Kidney (tissue), 22 donors: ENCODE measurements at places on chromosomes 3 and 15. TPM values are rescaled to one million over a fixed set of nuclear protein-coding genes. Genes with fewer than 3 reads are reported as not detected.

Gene NPAP1
- 0.04 TPM for polyA plus RNA-seq

Gene IMP3
- 95.0 TPM for polyA plus RNA-seq

Gene KIF23
- polyA plus RNA-seq: 3.6 TPM

Gene KNL1
- 2.5 TPM for polyA plus RNA-seq

Gene PPP2R3A
- polyA plus RNA-seq: 16.6 TPM

Gene ITIH1
- polyA plus RNA-seq: not detected

Gene GRM2
- polyA plus RNA-seq: not detected

Gene ANKDD1A
- 1.9 TPM for polyA plus RNA-seq

Gene GOLGA8T
- 0.28 TPM for polyA plus RNA-seq

Gene TRH
- not detected for polyA plus RNA-seq

Gene GPR160
- polyA plus RNA-seq: 23.7 TPM

Gene SERINC4
- polyA plus RNA-seq: 0.47 TPM

Gene LRRC3B
- not detected for polyA plus RNA-seq

Gene MFN1
- polyA plus RNA-seq: 16.6 TPM

Gene NLGN1
- polyA plus RNA-seq: 0.49 TPM

Gene TMCO5A
- polyA plus RNA-seq: not detected

Gene CHRNB4
- polyA plus RNA-seq: 0.32 TPM

Gene DAZL
- polyA plus RNA-seq: not detected

Gene DNAJB8
- not detected for polyA plus RNA-seq

Gene C3orf22
- polyA plus RNA-seq: not detected

Gene RTP3
- polyA plus RNA-seq: 0.30 TPM

Gene GOLGA8H
- 0.43 TPM for polyA plus RNA-seq

Gene LRTM1
- not detected for polyA plus RNA-seq

Gene ALDH1L1
- polyA plus RNA-seq: 199 TPM

Gene MYO5C
- polyA plus RNA-seq: 4.6 TPM

Gene HERC2
- 17.9 TPM for polyA plus RNA-seq

Gene RBP2
- 13.5 TPM for polyA plus RNA-seq
